NCI-H1417 (cell line): ENCODE measurements at places on chromosomes 7 and 10.
A peak's percentile ranks its signal among the peaks of the same experiment; 100 is the strongest.

- DNase-seq, result no peak
These were observed 133.1 kb upstream of the EEPD1 start for GRCh38 chr7:36019980-36020379.

DNA sequence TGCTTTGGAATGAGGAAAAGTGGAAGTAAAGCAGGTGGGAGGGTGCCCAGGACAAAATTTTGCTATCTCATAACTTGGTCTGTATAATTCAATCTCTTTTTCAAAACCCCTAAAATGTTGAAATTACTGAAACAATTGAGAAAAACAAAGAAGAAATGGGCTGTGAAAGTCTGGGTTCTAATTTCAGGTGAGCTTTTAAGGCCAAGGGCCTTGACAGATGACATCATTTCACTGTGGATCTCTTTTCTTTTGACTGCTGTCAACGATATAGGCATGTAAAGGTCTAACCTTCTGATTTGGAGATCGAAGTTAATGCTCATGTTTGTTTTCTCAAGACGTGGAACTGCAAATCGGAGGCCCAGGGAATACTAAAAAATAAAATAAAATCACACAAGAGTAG, 127.8 kb downstream of the ITGA8 start:
- no peak for DNase-seq

GRCh38 chr10:13462551-13462950, 66.3 kb downstream of the BEND7 start:
- DNase-seq, result no peak

DNA sequence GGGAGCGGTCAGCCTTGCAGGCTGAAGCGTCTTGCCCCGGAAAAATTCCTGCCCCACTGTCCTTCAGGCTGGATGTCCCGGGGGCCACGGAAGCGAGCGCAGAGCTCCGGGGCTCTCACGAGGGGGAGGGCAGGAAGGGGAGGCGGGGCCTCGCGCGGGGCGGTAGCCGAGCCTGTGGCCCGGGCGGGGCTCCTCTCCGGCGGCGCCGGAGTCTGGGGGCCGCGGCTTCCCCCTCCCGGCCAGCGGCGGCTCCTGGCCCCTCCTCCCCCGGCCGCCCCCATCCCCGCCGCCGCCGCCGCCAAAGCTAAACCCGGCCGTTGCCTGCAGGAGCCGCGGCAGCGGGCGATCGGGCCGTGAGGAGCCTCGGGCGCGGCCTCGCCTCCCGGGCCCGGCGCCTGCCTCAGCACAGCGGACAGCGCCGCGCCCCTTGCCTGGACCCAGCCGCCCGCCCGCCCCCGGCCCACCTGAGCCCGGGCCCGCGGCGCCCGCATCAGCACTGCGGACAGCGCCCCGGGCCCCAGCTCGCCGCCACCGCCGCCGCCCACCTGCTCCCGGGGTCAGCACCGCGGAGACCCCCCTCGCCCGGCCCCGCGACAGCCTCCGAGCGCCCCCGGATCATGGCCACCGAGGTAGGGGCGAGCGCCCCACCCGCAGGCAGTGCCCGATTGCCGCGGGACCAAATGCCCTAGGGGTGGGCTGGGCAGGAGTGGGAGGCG, at the start of gene GOLGA7B:
Gene GOLGA7B (plus strand): TSS at position 157 of the 716 bp plus-strand sequence. CDS start 461 bp downstream, at position 618.
- DNase-seq, result peak; percentile 70

GRCh38 chr10:117638200-117638599, 95.7 kb downstream of the EMX2 start:
- no peak for DNase-seq

DNA sequence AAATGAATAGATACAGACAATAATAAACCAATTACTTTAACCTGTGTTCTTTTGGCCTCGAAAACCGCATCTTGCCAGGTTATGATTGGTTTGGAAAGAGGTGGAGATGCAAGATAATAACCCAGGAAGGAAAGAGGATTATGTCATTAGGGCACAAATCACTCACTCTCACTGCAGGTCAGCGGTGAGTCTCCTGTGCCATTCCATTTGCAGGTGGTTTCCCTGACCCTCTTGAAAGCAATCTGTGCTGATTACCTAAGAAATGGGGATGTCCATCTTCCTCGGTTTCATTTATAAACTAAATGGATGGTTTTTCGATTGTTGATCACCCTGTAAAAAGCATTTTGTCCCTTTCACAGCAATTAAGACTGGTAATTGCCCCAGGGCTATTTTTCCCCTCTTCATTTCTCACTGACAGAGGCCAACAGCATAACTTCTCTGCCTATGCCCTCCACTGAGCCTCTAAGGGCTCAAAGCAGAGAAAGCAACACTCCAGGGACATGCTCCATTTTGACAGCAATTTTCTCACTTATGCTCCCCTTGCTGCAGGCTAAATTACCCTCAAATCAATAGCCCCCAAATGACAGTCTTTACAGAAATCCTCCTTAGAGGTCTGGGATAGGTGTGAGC, 257.5 kb downstream of the IPMK start:
- peak; percentile 47 for DNase-seq

- no peak for DNase-seq
These were observed 88.8 kb upstream of the ZMIZ1 start for GRCh38 chr10:78979938-78980337.

GRCh38 chr10:88418871-88419270, 164.2 kb downstream of the RNLS start:
- no peak for DNase-seq

DNA sequence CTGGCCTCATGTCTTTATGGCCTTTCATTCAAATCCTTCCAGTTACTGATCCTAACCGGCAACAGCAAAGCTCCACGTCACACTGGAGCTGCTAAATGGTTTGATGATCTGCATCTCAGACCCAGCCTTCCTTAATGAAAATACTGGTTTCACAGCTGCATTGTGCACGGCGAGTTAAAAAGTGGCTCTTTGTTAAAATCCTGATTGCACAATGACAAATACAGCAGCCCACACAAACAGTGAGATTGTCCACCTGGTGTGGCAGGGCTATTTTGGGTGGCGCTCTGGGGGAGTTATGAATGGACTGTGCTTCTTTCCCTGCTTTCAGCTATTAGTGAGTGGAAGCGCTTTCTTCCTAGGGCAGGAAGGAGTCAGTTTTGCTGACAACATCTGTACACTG, 63.4 kb upstream of the C1QL3 start:
- DNase-seq, result no peak

- DNase-seq, result no peak
These were observed 88.8 kb upstream of the INSIG1 start for GRCh38 chr7:155208681-155209477.

DNA sequence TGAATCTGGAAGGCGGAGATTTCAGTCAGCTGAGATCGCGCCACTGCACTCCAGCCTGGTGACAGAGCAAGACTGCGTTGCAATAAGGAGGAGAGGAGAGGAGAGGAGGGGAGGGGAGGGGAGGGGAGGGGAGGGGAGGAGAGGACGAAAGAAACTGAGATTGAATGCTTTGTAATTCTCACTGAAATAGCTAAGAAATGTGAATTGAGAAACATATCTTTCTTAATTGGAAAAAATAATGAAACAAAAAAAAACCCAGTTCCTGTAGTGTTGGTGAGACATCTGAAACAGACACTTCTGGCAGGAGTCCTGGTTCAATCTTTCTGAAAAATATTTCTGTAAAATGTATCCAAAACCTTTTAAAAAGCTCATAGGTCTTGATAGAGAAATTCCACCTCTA, 26.5 kb downstream of the PPA1 start:
- no peak for DNase-seq

- DNase-seq, result peak; percentile 76
These were observed 1.3 kb upstream of the CUL1 start for GRCh38 chr7:148697256-148698006.

GRCh38 chr7:3191548-3191947, 109.5 kb upstream of the SDK1 start:
- no peak for DNase-seq

GRCh38 chr7:33677556-33677955, 227.8 kb upstream of the BMPER start:
- DNase-seq, result no peak

DNA sequence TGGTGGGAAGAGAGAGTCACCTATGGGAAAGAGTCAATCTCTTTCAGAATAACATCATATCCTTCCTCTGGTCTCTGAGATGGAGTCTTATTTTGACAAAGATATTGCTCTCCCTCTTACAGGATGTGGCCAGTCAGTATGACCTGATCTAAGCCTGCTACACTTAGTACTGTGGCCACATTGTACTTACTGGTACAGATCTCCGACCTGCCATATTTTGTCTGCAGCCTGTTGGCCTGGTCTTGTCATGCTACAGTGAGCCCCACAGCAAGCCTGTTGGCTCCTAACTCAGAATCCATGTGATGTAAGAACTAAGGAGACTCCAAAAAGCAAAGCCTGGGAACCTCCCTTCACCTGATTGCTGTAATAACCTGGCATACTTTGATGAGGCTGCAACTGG, 377.8 kb downstream of the SFMBT2 start:
- DNase-seq, result no peak

- DNase-seq, result no peak
These were observed 116.7 kb downstream of the SEMA3E start for GRCh38 chr7:83532219-83532618.

DNA sequence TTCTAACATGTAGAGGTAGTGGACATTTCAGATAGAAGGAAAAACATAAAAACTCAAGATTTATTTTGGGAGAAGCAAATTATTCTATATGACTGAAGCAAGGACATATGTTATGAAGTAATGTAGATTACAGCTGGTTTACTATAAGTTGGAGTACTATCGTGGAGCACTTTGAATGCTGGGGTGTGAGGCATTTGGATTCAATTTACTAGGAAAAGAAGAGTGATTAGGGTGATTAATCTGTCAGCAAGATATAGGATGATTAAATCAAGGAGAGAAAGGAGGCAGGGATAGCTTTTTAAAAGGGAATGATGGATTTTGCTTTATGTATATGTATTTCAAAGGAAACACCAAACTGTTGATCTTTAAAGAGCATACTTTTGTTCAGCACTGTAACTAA, 318.4 kb upstream of the KAT6B start:
- DNase-seq, result no peak

DNA sequence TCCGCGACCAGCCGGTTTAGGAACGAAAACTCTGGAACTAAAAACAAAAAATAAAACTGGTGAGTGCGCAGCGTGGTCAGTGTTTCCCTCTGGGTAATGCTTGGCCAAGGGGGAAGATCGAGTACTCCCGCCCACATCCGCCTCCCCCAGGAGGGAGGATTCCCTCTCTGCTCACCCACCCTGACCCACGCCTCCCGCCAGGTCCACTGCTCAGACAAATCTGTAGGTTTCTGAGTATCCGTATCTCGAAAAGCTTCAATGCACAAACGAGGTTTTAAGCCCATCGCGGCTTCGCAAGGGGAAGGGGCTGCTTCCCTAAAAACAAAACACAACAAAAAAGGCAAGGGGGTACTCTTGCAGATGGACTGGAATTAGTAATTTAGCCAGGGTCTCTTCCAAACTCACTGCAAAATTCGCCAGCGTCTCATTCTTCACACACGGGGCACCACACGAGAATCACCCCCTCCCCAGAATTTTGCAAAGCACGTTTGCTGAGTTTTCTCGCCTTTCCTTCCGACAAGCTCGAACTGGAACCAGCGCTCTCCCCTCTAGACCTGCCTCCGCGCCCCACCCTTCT, 75.2 kb downstream of the INSIG1 start:
- no peak for DNase-seq

- DNase-seq, result peak; percentile 15
These were observed 38.3 kb downstream of the LYZL2 start for GRCh38 chr10:30591249-30591670.

DNA sequence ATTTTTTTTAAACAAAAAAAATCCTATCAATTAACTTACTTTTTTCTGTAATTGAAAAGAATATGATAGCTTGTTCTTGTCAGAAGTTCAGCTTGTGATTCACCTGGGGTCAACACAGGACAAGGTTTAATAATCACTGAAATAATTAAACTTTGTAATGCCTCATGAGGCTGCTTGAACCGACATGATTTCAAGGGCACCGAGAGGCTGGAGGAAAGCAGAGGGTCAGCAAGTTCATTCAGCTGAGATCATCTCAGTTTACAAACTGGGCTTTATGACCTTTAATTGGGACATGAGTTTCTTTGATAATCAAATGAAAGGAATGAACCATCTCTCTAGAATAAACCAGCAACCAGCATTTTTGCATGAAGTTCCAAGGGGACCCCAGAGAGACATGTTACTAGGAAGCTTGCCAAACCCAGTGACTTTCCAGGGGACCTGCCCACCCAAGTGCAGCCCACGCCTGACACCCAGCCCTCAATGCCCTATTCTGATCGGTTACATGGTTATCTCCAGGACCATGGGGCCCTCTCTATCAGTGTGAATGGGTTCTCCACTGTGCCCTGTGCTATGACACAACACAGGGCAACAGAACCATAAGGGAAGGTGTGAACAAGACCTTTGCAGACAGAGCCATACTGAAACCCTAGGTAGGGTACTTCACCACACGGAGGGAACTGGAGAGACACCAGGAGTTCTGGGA, 7.8 kb upstream of the CYP3A4 start:
- no peak for DNase-seq

DNA sequence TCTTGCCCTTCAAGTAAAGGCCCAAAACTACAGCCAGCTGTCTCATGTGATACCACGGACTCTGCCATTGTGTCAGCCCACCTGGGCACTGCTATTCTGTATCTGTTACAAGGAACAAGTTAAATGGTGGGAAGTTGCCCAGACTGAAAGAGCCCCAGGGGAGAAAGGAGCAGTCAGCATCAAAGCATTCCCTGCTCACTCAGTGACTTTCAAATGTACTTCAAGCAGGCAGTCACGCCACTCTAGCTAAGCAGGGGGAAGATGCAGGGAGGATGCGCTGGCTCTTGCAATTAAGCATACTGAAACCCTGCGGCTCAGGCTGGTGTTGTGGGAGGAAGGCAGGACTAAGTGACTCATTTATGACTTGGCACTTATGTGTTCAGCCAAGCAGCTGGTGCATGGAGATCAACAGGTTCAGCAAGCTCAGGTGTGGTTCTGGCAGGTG, 1249.6 kb downstream of the TYW1 start:
- DNase-seq, result no peak

DNA sequence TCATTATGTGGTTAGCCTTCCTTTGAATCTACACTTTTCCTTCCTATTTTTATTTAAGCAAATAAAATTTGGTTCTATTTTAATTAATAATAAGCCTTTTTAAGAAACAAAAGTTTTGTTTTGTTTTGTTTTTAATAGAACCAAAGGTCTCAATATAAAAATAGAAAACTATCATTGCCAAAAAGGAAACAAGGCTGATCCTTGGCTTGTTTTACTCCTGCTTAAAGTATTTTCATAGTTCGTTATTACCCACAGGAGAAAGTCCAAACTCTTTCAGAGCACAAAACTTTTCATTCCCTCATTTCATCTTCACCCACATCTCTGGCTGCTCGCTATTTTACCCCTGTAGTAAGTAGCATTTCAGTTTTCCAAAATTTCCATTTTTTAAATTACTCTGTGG, 374.8 kb downstream of the SEMA3D start:
- no peak for DNase-seq

DNA sequence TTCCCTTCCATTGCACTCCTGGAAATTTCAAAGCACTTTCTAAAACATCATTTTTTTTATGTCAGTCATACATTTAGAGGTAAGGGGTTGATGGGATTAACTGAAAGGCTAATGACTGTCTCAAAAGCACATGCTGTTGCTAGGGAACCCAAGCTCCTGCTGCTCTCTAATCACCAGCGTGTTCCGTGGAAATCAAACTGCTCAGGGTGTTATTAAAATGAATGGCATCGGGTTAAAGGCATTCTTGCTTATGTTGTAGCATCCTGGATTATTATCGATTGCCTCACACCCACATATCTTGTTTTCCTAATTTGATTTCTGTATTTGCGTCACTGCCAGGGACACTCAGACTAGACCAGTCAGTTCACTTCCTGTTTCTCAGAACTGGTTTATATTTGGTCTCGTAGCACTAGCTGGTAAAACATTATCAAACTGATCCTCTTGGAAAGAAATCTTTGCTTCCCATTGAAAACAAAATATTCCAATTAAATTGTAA, 216.5 kb upstream of the MKLN1 start:
- DNase-seq, result peak; percentile 91

- DNase-seq, result no peak
These were observed 83.9 kb downstream of the MKX start for GRCh38 chr10:27661514-27662286.
